ENCODE measurements at places on chromosomes 4 and X.

DNA sequence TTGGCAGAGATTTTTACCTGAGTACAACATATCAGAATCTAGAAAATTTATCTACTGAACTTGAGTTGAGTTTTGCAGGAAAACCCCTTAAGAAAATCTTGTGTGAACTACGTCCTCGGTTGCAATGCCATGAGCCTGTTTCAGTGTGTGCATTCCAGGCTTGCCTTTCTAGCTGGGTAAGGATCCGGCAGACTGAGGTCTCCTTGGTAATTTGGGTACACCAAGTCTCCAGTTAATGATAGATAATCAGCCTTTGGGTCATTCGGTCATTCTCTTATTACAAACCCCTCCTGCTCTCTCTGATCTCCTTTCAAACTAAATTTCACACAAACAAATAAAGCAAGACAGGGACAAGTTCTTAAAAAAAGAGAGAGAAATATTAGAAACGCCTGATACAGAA lies 5.9 kb upstream of the HAND2 start:
- no peak for DNase-seq

GRCh38 chrX:140149761-140150160 lies 184.4 kb upstream of the CXorf66 start:
- DNase-seq, result no peak

GRCh38 chr4:128517739-128518510 lies 230.3 kb upstream of the PGRMC2 start:
- no peak for DNase-seq

DNA sequence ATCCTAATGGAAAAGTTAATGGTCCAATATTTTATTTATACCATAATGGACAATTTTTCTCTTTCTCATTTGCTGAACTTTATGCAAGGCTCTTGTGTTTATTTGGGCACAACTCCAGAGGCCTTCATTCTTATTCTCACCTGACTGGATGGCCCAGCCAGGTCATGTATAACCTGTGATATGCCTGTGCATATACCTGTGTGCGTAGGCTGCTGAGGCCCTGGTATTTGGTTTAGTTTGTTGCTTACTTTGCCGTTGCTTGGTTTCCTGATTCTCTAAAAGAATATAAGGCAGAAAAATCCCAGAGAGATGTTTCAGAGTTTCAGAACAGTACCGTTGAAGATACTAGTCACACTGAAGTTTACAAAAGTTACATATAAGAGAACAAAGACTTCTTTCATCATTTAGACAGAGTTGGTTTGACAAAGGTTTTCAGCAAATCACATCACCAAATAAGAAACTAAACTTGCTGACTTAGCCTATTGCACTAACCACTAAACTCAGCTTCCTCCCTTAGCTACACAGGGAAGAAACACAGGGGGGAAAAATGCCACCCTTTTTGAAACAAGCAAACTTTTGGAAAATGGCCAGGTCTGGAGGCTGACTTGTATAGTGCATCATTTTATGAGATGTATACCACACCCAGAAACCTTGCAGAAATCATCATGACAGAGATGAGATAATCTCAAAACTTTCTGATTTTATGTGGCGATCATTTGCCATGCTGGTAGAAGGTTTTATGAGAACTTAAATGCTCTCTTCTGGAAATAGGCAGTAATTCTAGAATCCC lies 248.5 kb downstream of the GRIA3 start:
- no peak for DNase-seq

DNA sequence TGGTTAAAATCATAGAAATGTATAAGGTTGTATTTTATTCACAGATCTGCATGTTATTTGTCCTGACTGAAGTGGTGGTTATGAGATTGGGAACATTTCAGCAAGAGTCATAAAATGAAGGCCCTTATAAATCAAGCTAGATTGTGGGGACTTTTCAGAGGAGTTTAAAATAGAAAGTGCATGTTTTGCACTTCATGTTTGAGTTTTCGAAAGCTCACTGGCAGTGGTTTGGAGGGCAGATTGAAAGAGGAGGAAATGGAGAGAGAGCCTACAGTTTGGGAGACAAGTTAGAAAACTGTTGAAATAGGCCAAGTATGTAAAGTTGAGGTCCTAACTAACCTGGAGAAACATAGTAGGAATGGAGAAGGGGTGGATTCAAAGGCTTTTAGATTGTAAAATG lies 124.9 kb downstream of the KDM6A start:
- DNase-seq, result no peak

GRCh38 chrX:111260451-111260850 lies 9.8 kb downstream of the CAPN6 start:
- no peak for DNase-seq

- DNase-seq, result no peak
Measured at GRCh38 chr4:98653890-98654867, 4.2 kb downstream of the TSPAN5 start.

GRCh38 chrX:9023293-9023692 lies 10.6 kb downstream of the FAM9B start:
- no peak for DNase-seq

DNA sequence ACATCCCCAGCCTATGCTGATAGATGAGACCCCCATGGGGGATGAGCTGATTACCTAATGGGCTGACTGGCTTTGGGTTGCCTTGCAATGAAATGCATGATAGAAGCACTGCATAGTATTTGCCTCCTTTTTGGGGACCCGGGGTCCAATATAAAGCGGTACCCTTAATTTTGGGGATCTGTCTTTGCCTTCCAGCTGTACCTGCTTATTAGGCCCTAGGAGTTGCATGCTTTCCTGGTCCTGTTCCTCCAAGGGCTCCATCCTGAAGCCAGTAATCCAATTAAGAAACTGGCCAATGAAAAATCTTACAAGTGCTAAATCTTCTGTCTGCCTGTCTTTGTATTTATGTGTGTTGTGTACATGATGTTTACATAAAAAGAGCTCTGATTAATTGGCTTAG lies 791.6 kb downstream of the TRIML1 start:
- no peak for DNase-seq

GRCh38 chr4:25174674-25175073 lies 14.4 kb upstream of the SEPSECS start:
- no peak for DNase-seq

DNA sequence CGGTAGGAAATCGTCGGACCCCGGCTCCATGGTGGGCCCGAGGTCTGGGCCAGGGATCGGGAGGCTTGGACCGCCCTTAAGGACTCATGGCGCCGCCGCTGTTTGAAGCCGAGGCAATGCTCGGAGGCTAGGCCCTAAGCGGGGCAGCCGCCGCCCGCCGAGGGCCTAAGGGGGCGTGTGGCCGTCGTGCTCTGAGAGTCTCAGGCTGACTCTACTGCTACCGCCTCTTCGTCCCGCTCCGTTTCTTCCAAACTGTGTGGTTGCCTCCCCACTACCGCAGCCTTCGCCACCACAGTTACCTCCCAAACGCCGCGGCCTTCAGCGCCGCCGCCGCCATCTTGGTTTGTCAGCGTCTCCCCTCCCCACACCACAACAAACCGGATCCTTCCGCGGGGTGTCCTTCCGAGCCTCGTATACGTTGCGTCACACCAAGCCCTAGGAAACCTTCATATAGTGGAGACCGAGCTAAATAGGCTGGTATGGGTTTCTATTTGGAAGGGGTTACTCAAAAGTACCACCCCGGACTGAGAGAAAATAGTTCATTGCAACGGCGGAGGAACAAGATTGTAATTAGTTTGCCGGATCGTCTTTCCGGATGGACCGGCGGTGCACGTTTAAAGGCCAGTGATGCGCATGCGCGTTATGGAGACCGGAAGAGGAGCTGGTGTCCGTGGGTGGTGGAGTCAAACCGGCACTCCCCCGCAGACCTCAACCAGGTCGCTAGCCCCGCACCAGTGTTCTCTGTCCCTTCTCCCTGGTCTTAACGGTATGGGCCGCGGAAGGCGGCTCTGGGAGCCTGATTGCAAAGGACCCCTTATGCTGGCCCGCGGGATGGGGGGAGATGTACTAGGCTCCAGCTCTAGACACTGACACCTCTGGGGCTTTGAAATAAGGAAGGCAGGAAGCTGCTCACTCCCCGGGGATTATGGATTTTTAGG lies at the start of gene KDM5C:
Gene KDM5C, minus strand, starts transcription at position 348 of the 938 bp plus-strand sequence. Its CDS starts 318 bp downstream, at position 30.
- peak; percentile 85 for DNase-seq

GRCh38 chr4:120611092-120611491 lies 311.4 kb downstream of the PRDM5 start:
- DNase-seq, result no peak

DNA sequence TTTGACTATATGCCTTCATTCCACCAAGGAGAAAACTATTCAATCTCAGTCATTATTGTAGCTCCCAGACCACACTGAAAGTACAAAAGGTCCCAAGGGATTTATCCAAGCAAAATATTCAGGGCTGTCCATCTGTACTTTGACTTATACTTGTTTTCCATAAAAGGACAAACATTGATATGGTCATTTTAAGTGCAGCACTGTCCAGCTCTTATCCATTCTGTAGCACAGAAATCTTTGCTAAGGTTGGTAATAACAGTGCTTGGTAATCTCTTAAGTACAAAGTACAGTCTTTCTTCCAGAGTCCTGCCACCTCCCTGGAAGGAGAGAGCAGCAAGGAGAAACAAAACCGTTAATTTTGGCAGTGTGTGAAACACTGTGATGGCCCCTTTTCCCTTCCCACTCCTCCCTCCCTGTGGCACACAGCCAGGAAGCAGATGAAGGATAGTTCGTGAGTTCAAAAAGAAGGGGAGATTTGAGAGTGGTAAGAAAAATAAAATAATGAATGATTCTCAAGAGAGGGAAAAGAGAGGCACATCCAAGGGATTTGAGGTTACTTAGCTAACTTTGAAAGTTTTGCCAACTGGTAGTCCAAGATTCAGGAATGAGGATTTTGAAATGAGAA lies 6.8 kb upstream of the CXCL2 start:
- no peak for DNase-seq

GRCh38 chr4:105022811-105023667 lies 123.6 kb upstream of the TET2 start:
- DNase-seq, result no peak

DNA sequence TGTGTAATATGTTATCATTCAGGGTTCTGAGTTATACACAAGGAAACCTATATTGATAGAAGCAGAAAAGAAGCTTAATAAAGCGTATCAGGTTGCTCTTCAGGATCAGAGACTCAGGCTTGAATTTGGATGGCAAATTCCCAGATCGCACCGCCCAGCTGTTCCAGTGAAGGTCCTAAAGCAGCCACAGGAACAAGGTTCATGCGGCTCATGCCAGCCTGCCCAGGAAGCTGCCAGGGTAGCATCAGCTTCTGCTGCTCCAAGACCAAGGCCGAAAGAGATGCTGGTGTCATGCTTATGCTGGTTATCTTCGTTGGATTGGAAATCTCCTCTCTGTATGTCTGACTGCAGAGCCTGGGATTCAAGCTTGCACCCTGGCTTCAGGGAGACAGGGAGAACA lies 127.7 kb downstream of the MANBA start:
- no peak for DNase-seq

- DNase-seq, result no peak
Measured at GRCh38 chr4:188975271-188975670, 836.0 kb downstream of the TRIML1 start.

Measured in type B pancreatic cell (in vitro differentiated cells).